ENCODE measurements at places on chromosomes 3 and 15.
A peak's percentile ranks its signal among the peaks of the same experiment; 100 is the strongest.

DNA sequence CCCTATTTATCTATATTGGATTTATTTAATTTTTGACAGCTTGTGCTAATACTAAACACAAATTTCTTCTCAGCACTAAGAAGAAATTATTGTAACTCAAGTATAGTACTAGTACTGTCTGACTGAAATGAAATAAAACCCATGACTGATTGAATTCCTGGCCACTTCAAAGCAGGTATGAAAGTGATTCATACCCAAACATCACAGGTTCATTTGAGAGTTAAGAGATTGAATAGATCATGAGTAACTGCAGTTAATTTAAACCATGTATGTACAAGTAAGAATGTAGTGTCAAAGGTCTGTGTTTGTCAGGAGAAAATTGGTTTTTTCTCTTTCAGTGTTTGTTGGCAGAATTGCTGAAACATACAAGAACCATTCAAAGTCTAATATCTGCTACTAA is 332.0 kb upstream of the GRM7 start:
- DNase-seq = no peak

DNA sequence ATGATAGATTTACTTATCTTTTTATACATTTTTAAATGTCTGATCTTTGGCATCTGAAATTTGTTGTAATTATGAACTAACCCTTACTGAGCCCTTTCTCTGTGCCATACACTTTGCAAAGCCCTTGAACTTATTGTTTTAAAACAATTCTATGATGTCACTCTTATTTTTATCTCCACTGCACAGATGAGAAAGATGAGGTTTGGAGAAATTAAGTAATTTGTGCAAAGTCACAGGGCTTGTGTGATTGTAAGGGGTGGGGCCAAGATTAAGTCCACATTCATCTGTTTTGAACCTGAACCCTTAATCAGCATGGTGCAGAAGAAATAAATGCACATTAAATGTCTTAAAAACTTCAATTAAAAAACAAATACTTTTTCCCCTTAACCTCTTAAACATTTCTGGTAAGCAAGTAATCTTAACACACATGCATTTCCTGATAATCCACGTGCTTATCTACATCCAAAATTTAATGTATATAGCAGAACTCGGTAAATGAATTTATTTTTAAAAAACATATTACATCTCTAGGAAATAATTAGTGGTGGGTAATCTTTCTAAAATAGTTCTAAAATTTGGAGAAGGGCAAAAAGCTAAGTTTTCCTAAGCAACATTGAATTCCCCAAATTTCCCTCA is 189.8 kb upstream of the TBC1D5 start:
- DNase-seq = no peak

DNA sequence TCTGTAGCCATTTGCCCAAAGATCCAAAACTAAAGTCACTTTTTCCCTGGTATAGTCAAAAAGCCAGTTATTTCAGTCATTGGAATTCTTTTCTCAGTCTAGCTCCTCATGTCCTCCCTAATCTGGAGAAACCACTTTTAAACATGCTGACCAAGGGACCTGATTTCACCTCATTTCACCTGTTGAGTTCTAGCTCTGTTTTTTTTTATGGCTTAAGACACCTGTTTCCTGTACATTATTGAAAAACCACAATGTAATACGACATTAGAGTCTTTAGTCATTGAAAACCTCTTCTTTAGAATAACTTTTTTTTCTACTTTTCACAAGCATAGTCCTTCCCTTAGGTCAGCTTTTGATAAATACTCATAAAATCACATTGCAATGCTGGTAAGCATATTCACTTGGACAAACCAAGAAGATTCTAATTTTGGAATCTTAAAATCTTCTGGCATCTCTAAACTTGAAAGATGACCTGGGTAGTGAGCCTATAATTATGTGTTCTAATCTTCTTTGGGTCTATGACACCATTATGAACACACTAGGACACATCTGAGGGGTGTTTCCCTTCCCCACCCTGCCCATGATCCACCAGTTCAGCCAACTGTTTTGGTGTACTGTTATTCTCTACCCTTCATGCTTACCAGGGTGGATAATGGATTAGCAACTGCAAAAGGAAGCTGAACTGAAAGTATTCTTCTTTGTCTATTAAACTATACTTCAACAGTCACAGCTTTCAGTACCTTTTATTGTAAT is 103.5 kb upstream of the FXR1 start:
- no peak for DNase-seq

GRCh38 chr15:71083349-71083748 is 31.9 kb upstream of the THSD4 start:
- no peak for DNase-seq

GRCh38 chr3:37097776-37098175 is 76.6 kb downstream of the LRRFIP2 start:
- DNase-seq = no peak

GRCh38 chr3:31382856-31383255 is 149.9 kb upstream of the STT3B start:
- no peak for DNase-seq

GRCh38 chr3:140187656-140188221 is 252.8 kb downstream of the CLSTN2 start:
- DNase-seq = no peak

GRCh38 chr3:32946973-32947788 is 4.3 kb upstream of the CCR4 start:
- DNase-seq = no peak

- DNase-seq = no peak
Observed at GRCh38 chr3:100972867-100973266, 20.4 kb downstream of the ABI3BP start.

- DNase-seq = no peak
Observed at GRCh38 chr15:82900511-82901060, 51.9 kb downstream of the HOMER2 start.

GRCh38 chr3:14289590-14290461 is 111.2 kb downstream of the LSM3 start:
- DNase-seq = no peak

GRCh38 chr3:150346981-150347863 is 60.9 kb upstream of the TSC22D2 start:
- DNase-seq = no peak

DNA sequence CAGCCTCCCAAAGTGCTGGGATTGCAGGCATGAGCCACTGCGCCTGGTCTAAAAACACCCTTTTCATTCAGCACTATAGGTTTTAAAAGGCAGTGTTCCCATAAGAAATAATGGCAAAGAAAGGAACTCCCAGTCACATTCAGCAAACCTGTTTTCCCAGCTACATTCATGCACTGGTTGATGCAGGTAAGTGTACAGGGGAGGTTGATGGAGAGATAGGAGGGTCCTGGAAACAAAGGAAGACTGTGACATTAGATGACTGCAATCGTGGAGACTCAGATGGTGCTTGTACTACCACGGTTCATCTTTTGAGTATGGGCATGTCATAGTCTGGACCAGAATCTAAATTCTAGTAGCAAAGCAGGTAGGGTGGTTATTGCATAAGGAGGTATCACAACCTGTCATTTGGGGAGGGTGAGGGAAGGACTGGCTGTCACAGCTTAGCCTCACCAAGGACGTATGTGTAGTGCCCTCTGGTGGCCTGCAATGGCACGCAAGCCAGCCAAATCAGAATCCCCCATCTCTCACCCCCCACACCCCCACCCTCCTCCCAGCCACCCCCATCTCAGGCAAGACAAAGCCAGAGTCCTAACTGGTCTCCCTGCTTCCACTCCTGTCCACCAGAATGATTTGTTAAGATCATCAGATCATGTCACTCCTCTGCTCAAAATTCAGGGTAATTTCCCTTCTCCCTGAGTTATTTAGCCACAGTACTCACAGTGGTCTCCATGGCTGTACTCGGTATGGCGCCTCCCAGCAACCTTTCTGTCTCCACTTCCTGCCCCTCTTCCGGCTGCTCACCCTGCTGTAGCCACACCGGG is 28.8 kb upstream of the UBL7 start:
- DNase-seq = peak; percentile 53

DNA sequence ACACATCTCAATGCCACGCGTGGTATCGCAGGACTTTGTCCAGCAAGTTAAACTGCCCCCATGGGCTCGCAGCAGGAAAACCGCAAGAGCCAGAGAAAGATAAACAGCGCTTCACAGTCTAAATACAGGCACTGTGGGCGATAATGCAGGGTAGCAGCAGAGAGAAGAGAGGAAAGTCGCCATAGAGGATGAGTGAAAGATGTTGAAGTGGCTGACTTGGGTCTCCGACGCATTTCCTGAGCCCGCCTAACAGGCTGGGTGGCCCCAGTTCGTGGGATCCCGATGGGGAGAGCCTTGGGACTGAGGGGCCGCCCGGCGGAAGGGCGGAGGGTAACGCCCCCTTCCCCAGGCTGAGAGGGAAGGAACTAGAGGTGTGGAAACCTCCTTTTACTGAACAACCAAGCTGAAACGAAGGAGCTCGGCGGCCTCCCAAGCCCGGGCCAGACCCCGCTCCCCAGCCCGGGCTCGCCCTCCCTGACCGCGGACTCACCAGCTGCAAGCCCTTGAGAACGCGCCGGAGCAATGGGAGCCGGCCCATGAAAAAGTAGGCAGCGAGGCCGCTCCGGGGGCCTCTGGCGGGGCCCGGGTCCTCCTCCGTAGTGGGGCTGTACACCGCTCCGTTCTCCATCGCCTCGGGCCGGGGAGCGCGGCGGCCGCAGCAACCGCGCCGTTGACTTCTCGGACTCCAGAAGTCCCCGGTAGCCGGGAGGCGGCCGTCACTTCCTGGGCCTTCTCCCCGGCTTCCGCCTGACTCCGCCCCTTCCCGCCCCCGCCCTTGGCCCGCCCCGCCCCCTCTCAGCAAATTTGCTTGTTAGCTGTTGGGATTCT is at the start of gene CMTM6:
CMTM6 (minus strand) TSS at position 735 of the 828 bp plus-strand sequence; CDS start at position 628, 107 bp downstream.
- peak; percentile 81 for DNase-seq

DNA sequence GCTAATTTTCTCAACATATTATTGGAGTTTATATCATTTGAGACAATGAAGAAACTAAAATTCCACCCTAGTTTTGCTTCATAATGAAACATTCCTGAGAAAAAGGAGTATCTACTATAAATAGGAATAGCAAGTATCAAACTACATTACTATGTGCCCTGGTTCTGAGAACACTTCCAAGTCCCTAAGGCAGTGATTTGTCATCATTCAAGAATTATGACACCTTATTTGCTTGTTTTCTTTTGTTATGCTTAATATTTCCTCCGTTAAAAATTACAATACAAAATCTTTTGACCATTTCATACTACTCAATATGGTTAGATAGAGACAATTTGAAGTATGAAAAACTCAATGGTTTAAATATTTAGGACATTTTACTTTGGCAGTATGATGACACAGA is 707.8 kb upstream of the GOLIM4 start:
- DNase-seq = no peak

- no peak for DNase-seq
Observed at GRCh38 chr15:91572110-91572509, 281.4 kb upstream of the SLCO3A1 start.

GRCh38 chr15:78071383-78071782 is 6.1 kb downstream of the TBC1D2B start:
- DNase-seq = no peak

DNA sequence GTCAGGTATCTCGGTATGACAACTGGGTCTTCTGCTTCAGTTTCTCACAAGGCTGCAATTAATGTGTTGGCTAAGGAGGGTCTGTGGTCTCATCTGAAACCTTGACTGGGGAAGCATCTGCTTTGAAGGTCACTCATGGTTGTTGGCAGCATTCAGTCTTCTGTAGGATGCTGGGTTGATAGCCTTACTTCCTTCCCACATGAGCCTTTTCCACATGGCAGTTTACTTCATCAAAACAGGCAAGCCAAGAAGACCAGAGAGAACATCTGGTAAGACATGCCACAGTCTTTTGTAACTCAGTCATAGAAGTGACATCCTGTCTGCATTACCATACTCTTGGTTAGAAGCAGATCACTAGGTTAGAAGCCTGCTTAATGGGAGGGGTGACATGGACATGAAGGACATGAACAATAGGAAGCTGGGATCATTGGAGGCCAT is 49.5 kb downstream of the CMC1 start:
- no peak for DNase-seq

- no peak for DNase-seq
Observed at GRCh38 chr15:85525755-85526154, 145.4 kb downstream of the AKAP13 start.

- no peak for DNase-seq
Observed at GRCh38 chr3:69683082-69683806, 56.0 kb upstream of the MITF start.

DNA sequence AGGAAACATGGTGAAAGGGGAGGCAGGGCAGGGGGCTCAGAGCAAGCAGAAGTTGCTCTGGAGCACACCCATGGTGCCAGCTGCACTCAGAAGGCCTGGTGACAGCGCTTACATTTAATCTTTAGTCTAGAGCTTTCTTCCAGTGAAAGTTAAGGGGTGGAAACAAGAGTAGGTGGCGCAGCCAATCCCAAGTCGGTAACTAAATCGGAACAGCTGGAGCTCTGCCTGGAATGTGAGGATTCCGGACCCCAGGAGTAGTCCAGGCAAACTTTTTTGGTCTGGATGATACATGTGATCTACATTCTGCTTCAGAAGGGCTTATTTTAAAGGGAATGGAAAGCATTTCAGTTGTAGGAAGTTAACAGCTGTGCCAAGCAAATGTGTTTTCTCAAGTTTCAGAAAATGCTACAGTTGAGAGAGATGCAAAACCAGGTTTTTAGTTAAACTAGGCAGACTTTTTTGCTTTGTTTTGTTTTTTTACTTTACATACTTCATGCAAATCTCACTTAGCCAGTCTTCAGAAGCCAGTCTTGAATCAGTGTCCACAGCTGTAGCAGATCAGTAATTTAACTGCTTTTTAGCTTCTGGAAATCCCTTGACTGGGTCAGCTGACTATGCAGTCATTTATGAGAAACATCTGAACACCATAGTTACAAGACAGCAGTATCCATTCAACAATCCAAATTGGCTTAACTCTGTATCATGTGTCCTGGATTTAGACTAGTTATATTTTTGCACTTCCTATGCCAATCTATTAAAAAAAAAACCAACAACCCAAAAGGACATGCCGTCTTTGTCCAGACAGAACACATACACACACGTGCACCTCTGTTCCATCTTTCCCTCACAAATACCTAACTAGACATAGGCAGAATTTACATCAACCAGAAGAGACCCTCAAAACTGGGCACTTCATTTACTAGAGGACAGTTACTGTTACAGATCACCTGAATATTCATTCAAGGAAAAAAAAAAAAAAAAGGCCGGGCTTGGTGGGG is 33.2 kb downstream of the ZNF106 start:
- peak; percentile 34 for DNase-seq

DNA sequence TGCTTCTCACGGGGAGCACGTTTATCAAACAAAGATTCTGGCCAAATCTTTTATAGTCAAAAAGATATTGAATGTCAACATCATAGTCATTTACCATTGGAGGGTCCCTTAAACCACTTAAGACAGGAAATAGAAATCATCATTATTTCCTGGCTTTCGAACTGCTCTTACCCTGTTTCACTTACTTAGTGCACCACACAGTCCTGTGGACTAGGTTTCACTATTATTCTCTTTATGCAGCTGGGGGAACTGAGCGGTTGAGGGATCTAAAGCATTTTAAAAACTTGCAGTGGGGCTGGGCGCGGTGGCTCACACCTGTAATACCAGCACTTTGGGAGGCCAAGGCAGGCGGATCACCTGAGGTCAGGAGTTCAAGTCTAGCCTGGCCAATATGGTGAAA is 13.7 kb upstream of the TPRG1 start:
- DNase-seq = no peak

- no peak for DNase-seq
Observed at GRCh38 chr3:29668728-29669127, 387.9 kb downstream of the RBMS3 start.

GRCh38 chr15:92839696-92840095 is 60.4 kb upstream of the CHD2 start:
- DNase-seq = peak; percentile 69

All from GM06990 (cell line).